Activated T-cell treated with anti-CD3 and anti-CD28 coated beads, Interleukin-2, amount 50 U/mL, for 24 hours (primary cell): ENCODE measurements at places on chromosomes 5 and 9.
A peak's percentile ranks its signal among the peaks of the same experiment; 100 is the strongest.

- no peak for DNase-seq
These were observed 1.2 kb upstream of the ZNF510 start for GRCh38 chr9:96779089-96779488.

DNA sequence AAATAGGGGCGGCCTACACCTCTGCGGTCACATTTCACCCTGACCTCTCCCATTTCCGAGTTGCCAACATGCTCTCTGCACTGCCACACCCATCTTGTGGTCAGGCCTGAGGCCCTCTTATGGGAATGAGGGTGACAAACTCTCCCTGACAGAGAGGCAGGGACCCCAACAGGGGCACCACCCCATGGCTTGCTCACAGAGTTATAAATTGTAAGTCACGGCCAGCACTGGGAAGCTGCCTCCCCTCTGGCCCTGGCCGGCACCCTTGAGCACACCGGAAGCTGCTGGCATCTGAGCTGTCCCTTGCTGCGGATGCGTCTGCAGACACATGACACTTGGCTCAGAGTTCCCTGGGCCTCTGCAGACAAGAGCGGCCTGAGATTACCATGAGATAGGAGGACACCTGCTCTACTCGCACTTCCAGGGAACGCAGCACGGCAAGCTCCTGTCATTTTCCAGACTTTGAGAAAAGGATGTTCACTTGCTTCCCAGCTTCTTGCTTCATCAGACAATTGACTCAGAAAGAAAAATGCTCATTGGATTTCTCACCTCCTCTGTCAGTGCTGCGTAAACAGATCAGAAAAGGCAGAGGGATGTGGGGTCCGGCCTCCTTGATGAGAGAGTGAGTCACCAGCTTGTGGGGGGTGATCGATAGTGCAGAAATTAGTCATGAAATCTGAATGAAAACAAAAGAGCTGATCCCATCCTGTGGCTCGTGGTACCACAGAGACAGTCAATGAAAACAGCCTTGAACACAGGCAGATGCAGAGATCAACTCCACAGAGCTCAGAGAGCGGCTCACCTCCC, 269.8 kb downstream of the SYK start:
- peak; percentile 68 for DNase-seq

GRCh38 chr5:179799644-179799973, 5.8 kb downstream of the LTC4S start:
- DNase-seq = no peak

- DNase-seq = no peak
These were observed 10.5 kb upstream of the MYOT start for GRCh38 chr5:137856916-137857862.
